Vagina (tissue), 2 donors: ENCODE measurements at places on chromosomes 4 and X.

GRCh38 chr4:123978637-123979036 lies 582.0 kb downstream of the SPRY1 start:
- no peak for DNase-seq

DNA sequence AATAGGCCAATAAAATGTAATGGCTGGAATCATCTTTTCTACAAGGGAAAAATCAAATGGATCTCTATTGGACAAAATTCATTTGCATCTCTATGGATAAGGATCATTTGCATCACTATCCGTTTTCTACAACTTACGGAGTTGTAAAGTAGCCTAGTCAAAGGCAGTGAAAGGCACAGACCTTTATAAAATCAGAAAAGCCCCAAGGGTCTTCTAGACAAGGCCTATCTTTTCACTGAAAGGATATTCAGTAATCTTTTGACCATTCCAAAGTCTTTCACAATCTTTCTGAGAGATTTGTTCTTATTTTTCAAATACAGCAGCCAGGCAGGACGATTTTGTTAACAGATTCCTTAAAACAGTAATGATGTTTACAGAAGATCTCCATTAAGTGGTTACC lies 119.5 kb upstream of the JADE1 start:
- DNase-seq = no peak

- DNase-seq = no peak
Measured at GRCh38 chr4:128737098-128737513, 72.4 kb upstream of the JADE1 start.

DNA sequence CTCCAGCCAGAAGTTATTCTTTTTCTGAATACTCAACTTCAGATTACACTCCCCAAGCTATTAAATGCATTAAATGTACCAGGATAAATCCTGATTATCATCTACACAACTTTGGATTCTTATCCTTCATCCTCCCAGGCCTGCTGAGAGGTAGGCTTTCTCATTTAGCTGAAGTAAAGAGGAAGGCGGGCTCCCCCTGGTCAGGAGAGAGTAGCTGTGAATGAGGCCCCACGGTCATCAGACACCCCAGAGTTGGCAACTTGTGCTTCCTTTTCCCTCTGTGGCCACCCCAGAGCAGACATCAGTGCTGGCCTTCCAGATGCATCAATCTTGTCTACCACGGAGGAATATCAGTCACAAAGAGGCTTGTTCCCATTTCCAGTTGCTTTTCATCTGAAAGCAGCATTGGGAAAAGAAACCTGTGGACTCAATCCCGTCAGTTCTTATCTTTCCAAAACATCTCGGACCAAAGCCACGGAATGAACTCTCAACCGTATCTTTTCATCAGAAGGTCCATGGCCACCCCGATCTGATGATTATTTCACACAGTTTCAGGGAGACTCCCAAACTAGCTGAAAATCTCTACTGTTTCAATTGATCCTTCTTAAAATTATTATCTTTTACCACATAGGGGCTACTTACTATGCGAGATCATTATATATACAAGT lies 79.2 kb downstream of the FBXO8 start:
- DNase-seq = no peak

DNA sequence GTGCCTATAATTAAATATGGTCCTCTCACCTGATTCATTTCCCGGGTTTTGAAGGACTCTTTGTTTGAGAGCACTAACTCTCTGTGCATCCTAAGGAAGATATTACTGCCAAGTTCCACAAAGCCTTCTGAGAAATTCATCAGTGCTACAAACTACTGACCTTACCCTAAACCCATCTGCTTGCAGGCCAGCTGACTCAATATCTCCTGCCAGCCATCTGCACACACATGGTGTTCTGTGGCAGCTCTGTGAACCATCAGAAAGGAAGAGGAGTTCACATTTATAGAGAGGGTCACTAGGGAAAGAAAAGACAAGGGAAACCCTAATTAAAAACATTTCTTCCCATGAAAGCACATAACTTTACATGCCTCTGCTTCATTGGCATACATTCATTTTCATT lies 156.7 kb downstream of the ATP10D start:
- no peak for DNase-seq

DNA sequence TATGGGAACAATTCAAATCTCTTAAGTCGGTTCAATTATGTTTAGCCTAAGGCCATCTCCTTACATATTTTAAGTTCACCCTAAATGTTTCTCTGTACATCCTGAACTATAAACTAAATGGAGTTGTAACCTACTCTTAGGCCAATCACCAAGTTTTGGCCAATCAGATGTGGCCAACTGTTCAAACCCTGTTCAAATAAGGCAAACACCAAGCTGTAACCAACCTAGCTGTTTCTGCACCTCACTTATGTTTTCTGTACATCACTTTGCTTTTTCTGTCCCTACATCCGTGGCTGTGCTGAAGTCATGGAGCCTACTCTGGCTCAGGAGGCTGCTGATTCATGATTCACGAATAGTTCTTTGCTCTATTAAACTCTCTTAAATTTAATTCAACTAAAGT lies 165.3 kb downstream of the GASK1B start:
- DNase-seq = no peak

- DNase-seq = no peak
Measured at GRCh38 chr4:37802068-37802666, 24.3 kb upstream of the PGM2 start.

- DNase-seq = no peak
Measured at GRCh38 chr4:157196046-157196445, 24.5 kb upstream of the GRIA2 start.

DNA sequence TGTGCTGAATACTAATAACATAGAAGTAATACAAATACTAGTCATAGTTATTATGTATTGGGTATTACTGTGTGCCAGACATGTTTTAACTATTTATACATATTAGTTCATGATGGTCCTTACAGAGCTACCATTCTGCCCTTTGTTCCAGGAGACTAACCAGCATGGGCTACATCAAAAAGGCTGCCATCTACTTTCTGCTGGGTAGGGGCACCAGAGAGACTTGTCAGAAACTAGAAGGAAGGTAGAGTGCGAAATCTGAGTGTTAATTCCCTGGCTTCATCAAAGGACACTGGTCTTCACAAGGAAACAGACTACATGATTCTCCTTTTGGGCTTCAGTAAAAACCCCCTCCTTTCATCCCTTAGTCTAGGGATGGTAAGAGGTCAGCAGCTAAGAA lies 347.8 kb downstream of the GBA3 start:
- DNase-seq = no peak

- no peak for DNase-seq
Measured at GRCh38 chrX:139025816-139026215, 314.3 kb upstream of the FGF13 start.

DNA sequence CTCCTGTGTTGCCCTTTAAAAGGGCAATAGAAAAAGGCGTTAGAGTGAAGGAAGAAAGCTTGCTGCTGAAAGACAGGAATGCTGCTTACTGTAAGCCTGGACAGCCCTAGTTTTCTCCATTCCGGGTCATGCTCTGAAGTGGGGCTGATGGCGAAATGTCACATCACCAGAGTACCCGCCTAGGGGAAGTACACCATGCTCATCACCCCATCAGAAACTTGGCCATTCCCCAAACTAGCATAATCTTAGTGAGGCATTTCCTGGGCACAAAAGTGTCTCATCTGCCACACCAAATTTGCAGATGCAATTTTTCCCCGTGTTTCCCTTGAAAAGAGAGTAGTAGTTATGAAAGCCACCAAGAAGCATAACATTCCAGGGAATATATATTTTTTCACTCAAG lies 47.8 kb upstream of the CAMK2D start:
- no peak for DNase-seq

- DNase-seq = no peak
Measured at GRCh38 chrX:50618788-50619558, 148.3 kb upstream of the DGKK start.

- DNase-seq = no peak
Measured at GRCh38 chr4:6250235-6250983, 19.2 kb upstream of the WFS1 start.

GRCh38 chrX:19912-20571 lies 261.1 kb upstream of the PLCXD1 start:
- peak; percentile 82 for DNase-seq

DNA sequence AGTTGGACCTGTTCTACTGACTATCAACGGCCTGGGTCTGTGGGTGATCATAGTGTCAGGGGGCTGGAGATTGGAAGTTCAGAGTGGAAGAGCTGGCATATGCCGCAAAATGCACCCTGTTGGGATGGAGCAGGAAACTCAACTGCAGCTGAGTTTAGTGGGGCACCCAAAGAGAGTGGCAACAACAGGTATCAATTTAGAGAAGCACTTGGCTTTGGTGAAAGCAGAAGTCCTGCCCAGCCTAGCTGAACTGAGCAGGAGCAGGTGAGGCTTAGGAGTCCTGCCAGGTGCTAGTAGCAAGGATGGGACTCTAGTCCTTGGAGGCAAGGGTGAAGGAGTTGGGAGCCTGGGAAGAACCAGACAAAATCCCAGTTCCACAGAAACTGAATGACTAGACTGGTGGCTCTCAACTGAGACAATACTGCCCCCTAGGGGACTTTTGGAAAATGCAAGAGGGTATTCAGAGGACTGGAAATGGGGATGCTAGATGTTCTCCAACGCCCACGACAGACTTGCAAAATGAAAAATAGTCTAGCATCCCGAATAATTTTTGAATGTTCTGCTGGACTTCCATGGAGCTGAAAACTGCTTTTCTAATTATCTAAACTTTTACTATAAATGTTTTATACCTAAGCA lies 49.4 kb downstream of the RTL9 start:
- DNase-seq = no peak

DNA sequence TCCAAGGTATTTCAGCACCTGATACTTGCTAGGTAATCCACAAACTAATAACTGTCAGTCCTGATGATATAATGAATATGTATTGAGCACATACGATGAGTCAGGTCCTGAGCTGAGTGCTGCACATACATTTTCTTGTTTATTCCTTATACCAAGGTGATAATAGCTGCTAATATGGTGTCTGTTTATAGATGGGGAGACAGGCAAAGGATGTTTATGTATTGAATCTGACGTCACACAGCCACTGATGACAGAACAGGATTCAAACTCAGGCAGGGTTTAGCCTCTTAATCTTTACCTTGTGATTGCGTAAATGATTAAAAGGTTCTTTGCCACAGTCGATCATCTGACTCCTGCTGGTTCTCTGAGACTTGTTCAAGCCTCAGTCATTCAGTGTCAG lies 609.9 kb upstream of the CPEB2 start:
- no peak for DNase-seq

- DNase-seq = no peak
Measured at GRCh38 chr4:126242679-126243390, 928.1 kb downstream of the FAT4 start.

- DNase-seq = no peak
Measured at GRCh38 chr4:153261461-153261860, 57.2 kb downstream of the TRIM2 start.

DNA sequence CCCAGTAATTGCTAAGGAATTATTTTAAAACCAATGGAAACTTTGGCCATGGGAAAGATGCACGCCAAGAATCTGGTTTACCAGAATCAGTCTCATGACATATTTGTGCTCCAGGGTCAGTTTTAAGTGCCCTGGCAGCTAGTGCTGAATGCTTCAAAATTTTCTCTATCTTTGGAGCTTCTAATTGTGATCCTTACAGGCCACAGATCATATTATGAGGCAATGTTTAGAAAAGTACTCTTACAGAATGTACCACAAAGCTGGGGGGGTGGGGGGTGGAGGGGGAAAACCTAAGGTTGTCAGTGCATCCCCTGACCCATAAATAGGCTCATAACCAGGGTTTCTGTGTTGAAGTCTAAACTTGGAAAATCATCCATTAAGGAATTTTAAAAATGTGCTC lies 514.5 kb downstream of the INPP4B start:
- no peak for DNase-seq

DNA sequence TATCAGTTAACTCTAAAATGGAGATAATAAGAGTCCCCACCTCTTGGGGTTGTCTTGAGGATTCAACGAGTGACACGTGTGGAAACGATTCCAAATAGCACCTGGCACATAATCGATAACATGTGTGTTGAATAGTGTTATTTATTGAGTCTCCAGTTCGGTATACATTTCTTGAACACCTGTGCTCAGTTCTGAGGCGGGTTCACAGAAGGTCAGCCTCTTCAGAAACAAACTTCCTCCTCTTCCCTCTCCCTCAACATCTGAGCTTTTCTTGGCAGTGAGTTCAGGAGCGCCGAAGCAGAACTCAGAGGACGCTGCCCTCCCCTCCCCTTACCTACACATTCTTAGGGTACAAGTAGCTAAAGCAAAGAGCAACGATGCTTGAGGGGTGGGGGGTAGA lies 934 bp downstream of the PDHA1 start:
- no peak for DNase-seq

DNA sequence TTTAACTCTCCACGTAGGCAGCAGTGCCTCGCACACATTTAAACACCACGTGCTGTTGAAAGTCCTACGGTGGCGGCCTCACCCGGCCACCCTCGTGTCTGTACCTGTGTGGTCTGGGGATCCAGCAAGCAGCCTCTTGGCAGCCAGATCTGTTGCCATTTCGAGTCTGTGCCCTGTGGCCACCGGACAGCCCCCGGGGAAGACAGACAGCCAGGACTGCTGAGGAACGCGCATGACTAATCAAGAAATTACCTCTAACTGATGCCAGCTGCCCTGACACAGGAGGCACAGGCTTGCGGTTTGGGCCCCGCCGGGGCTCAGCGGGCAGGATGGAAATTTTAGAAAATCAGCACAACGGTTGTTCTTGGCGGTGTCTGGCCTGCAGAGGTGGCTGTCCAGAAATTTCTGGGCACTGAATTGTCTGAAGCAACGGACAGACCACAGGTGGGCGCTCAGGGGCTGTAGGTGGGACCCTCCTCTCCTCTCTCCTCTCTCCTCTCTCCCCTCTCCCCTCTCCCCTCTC lies 15.6 kb upstream of the ASMTL start:
- no peak for DNase-seq

GRCh38 chr4:42144028-42144427 lies 8.4 kb downstream of the BEND4 start:
- no peak for DNase-seq

DNA sequence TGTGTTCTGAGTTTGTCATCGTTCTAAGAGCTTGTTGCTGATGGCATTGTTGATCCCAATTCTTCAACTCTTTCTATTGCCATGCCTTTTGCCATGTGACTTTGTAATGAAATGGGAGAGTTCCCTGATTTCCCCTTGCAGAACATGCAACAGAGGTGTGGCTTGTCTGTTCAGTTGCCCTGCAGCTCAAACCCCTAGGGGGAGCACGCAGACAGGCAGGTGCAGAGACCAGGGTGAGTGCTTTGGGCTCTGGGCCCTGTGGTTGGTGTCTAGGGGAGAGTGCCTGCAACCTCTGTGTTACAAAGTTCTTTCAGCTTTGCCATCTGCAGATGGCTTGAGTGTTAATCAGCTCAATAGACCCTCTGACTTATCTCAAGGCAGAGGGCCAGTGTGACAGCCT lies 332.7 kb downstream of the MID1IP1 start:
- no peak for DNase-seq

DNA sequence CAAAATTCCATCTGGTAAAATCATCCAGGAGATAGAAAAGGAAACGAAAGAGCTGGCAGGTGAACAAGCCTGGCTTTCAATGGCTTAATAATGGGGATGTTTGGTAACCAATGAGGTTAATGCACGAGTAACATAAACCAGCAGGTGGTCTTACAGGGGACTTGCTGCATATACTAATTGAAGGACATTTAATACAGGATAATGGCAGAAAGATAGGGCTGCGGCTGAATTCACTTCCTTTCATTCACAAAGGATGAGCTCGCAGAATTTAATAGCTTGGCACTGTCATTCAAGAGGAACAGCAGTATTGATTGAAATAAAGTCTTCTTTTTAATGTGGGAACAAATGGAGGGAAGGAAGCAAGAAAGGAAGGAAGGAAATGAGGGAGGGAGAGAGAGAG lies 156.3 kb upstream of the RAI2 start:
- no peak for DNase-seq

- no peak for DNase-seq
Measured at GRCh38 chr4:124396333-124396732, 316.2 kb downstream of the ANKRD50 start.
